ENCODE measurements at places on chromosomes 16 and 17.

DNA sequence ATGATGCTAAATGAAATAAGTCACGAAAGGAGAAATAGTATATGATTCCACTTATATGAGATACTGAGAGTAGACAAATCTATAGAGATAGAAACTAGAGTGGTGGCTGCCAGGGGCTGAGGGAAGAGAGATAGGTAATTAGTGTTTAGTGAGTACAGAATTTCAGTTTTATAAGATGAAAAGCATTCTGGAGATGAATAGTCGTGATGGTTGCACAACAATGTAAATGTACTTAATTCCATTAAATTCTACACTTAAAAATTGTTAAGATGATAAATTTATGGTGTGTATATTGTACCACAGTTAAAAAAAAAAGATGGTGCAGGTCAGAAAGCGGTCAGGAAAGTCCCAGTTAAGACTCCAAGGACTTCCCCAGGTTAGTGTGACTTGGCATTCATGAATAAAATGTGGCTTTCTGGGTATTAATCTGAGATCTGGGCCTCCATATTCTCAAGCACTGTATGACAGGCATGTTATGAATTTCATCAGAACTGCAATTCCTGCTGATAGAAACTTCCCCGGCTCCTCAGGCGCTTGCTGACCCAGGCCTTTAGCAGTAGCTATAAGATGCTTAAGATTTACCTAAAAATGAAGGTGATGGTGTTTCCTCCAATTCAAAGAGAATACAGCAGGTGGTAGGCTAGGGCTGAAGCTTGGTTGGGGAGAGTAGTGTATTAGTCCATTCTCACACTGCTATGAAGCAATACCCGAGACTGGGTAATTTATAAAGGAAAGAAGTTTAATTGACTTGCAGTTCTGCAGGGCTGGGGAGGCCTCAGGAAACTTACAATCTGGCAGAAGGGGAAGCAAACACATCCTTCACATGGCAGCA lies 115.3 kb upstream of the SOX9 start:
- no peak for DNase-seq

- DNase-seq = no peak
These were observed 147.7 kb downstream of the ABCC12 start for GRCh38 chr16:48008011-48008525.

- DNase-seq = no peak
These were observed 21.5 kb downstream of the LPCAT2 start for GRCh38 chr16:55530316-55530856.

- no peak for DNase-seq
These were observed 6.8 kb downstream of the FAM83G start for GRCh38 chr17:18997650-18998196.

DNA sequence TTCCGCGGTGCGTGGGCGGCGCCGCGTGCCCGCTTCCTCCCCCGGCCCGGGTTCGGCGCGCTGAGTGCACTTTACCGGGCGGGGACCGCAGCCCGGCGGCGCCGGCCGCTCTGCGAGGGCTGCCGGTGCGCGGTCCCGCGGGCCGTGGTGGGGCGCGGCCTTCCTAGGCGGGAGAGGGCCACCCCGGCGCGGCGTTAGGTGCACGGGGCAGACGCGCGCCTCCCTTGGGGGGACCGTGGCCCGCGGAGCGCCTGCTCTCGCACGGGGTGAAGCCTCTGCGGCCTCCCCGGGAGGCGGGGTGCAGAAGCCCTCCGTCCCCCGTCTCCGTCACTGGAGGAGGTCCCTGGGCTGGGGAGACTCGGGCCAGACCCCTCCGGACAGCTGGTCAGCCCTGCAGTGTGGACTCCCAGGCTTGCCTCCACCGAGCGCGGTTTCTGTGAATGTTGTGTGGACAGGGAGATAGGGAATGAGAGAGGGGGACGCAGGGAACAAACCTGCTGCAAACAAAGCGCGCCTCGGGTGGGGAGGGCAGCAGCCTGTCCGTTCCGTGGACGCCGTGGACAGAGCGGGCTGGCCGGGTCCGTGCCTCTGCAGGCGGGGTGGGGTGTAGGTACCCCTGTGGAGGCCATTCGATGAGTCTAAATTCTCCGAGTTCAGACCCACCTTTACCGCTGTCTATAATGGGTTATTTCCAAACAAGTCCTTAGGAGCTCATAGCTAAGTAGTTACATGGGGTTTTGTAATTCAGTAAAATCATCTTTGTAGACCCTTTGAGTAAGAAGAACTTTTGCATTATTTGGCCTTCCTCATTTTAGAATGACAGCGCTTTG lies 721 bp downstream of the TBCD start:
- no peak for DNase-seq

GRCh38 chr16:53097190-53097589 lies 42.4 kb downstream of the CHD9 start:
- DNase-seq = no peak

- no peak for DNase-seq
These were observed 19.7 kb downstream of the HELZ start for GRCh38 chr17:67225316-67225715.

GRCh38 chr17:75386430-75386829 lies 19.0 kb downstream of the GRB2 start:
- no peak for DNase-seq

GRCh38 chr17:68257934-68258333 lies 10.1 kb downstream of the AMZ2 start:
- DNase-seq = no peak

- DNase-seq = no peak
These were observed 6.2 kb downstream of the RPS6KB1 start for GRCh38 chr17:59899099-59899498.

DNA sequence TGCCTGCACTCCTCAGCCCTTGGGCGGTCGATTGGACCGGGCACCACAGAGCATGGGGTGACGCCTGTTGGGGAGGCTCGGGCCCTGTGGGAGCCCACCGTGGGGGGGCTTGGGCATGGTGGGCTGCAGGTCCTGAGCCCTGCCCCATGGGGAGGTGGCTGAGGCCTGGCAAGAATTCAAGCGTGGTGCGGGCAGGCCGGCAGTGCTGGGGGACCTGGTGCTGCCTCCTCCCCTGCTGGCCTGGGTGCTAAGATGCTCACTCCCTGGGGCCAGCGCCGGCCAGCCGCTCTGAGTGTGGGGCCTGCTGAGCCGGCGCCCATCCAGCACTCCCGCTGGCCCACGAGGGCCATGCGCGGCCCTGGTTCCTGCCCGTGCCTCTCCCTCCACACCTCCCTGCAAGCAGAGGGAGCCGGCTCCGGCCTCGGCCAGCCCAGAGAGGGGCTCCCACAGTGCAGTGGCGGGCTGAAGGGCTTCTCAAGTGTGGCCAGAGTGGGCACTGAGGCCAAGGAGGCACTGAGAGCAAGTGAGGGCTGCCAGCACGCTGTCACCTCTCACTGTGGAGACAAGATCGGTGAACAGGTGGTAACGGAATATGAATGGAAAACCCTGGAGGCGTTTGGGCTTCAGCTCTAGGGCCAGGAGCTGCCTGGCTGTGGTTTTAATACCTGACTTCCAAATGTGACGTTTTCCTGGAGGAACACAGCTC lies 28.5 kb downstream of the ST6GALNAC1 start:
- DNase-seq = no peak

DNA sequence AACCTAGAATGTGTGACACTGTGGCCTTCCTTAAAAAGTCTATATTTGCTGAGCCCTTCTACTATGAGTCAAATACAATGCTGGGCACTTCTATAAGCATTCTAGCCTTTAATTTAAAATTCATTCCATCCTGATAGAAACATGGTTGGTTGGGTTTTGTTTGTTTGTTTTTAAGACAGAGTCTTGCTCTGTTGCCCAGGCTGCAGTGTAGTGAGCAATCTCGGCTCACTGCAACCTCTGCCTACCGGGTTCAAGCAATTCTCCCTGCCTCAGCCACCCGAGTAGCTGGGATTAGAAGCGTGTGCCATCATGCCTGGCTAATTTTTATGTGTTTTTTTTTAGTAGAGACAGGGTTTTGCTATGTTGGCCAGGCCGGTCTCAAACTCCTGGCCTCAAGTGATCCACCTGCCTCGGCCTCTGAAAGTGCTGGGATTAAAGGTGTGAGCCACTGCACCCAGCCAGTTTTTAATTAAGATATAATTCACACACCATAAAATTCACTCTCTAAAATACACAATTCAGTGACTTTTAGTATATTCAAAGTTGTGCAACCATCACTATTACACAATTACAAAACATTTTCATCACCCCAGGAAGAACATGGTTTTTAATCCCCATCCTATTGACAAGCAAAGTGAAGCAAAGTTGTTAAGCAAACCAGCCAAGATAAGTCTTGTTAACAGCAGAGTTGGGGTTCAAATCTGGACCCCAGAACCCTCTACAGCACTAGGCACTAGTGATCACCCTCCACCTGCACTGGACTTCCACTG lies 42.8 kb downstream of the CMTM4 start:
- no peak for DNase-seq

DNA sequence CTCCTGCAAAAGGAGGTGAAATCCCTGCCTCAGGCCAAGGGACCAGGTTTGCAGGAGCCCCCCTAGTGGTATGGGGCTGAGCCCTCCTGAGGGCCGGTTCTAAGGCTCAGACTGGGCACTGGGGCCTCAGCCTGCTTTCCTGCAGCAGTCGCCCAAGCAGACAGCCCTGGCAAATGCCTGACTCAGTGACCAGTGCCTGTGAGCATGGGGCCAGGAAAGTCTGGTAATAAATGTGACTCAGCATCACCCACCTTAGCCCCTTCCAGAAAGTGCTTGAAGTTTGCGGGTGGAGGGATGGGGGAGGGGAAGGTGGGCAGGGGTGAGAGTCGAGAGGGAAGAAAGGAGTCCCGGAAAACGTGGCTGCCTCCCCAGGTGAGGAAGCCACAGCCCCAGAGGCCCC lies 2.1 kb downstream of the MC1R start:
- no peak for DNase-seq

GRCh38 chr16:76518781-76519180 lies 241.6 kb downstream of the CNTNAP4 start:
- DNase-seq = no peak

GRCh38 chr17:33689725-33690124 lies 396.6 kb upstream of the ASIC2 start:
- DNase-seq = no peak

- DNase-seq = no peak
These were observed 51.3 kb downstream of the EPN2 start for GRCh38 chr17:19288453-19288852.

GRCh38 chr17:57356153-57356718 lies 99.9 kb downstream of the MSI2 start:
- no peak for DNase-seq

DNA sequence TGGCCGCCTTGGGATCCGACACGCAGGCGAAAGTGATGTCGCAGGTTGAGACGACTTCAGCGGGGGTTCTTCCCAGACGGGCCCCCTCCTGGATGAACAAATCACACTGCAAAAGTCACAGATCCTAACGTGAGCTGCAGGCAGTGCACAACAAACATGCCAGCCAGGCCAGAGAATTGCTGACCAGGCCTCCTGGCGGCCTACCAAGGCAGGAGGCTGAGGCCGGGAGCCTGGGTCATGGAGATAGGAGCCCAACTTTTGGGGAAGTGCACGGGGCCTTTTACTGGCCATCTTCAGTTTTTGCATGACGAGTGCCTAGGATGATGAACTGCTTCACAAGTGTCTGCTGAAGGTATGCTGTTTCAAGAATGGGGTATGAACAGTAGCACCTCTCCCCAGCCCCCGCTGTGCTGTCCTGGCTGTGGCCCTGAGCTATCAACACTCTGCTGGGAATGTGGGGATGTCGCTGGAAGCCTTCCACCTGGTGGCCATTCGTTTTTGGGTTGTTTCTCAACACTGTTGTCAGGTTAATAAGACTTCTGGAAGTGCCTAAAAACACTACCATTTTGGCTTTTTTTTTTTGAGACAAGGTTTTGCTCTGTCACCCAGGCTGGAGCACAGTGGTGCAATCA lies 12.2 kb upstream of the ROGDI start:
- no peak for DNase-seq

- DNase-seq = peak; percentile 43
These were observed 68.8 kb downstream of the AMFR start for GRCh38 chr16:56356276-56357240.

GRCh38 chr17:15930426-15930825 lies 14.5 kb upstream of the ADORA2B start:
- DNase-seq = no peak

DNA sequence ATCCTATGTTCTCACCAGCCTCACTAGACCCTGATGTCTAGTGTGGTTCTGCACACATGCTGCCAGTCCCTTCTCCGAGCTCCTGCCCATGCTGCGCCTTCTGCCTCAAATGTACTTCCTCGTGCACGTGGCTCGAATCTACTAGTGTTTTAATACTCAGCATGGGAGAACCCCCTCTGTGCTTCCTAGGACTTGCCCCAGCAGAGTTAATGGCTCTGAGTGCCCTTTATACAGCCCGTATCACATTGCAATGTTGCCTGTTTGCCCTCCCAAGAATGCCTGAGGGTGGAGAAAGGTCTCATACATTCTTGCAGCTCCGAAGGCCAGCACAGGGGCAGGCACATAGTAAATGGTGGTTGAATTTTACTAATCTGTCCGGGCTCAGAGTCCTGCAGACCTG lies 190.8 kb upstream of the NLRP1 start:
- DNase-seq = no peak

DNA sequence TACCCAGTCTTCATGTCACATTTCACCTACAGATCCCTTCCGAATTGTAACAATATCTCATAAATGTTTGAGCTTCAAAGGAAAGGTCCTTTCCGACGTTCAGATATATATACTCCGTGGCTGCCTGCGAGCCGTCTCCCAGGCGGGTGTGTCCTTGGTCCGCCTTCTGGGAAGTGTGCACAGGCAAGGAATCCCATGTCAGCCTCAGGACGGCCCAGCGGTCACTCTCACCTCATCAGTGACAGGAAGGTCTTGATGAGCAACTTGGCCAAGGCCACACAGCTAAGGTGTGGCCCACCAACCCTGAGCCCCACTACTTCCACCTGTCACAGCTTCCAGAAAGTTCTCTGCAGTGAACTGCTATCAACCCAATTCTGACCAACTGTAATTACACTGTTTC lies 4.3 kb downstream of the LMF1 start:
- no peak for DNase-seq

DNA sequence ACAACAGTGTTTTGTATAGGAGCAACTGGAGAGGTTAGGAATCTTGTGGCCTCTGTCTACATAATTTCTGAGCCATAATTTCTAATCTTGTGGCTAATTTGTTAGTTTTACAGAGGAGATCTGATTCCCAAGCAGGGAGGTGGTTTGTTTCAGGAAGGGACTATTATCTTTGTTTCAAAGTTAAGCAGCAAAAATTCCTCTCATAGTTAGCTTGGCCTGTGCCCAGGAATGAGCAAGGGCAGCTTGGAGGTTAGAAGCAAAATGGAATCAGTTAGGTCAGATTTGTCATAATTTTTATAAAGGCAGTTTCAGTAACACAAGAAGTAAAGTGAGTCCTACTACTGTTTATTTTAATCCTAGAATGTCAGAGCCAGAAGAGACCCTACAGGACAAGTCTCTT lies 2.0 kb upstream of the RDM1 start:
- no peak for DNase-seq

DNA sequence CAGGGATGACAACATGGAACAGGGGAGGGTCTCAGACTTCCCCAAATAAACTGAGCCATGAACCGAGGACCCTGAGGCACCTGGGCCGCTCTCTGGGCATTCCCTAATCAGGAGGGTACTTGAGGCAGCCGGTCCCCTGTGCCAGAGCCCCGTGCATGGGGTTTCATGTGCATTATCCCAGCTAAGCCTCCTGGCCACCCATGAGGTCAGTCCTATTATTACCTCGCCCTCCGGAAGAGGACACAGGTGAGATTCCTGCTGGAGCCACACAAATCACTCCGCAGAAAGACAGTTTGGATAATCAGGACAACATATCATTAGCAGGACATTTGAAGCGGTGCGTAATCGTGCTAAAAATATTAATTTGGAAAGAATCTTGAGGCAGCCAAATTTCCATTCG lies 274.0 kb downstream of the PARN start:
- DNase-seq = no peak

Data from stimulated activated CD4-positive, alpha-beta T cell treated with anti-CD3 and anti-CD28 coated beads, Interleukin-12 subunit alpha, Interleukin-12 subunit beta, amount 100 ng/mL, for 4 hours (primary cell).